Ovary (tissue), 10 donors: ENCODE measurements at places on chromosomes 5 and 9. TPM values are rescaled to one million over a fixed set of nuclear protein-coding genes. Genes with fewer than 3 reads are reported as not detected.

DNA sequence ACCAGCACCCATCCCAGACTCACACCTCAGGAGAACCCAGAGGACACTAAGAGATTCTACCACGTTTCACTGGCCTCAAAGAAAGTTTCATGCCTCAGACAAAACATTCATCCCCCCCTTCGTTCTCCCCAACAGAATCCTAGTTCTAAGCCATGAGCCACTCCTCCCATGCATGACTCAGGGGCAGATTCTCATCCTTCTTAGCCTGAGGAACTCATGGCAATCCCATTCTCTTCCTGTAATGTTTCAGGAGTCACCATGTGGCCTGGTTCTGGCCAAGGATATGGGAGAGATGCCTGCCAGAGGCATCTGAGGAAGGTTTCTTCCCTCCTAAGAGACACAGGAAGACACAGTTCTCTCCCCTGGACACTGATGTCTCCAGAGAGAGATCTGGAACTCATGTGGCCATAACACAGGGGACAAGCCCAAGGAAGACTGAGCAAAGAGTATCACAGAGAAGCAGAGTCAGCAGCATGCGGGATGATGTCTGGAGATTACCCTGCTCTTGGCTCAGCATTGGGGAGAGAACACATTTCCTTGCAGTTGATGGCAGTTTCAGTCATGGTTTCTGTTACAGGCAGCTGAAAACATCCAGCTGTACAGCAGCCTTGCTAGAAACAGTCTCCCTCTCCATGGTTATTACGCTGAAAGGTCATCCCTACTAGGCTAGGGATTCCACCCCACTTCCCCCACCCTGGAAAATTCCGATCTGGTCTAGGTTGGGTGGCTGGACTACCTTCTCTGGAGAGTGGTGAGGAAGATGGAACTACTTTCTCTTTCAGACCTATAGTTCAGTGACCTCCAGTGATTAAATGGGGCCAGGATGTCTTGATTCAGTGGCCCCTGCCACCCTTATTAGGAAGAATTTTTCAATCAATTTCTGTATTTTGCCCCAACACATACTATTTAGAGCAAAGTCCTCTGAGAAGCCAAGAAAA is 115.4 kb downstream of the ZNF608 start:
- no peaks in the 10 kb centered on the region for H3K4me1 ChIP-seq
- H3K4me3 ChIP-seq: no peak overlapping the region
- H3K36me3 ChIP-seq: no peaks in the 10 kb centered on the region
- no peaks in the 10 kb centered on the region for H3K27me3 ChIP-seq
- no peak for DNase-seq
- no peak overlapping the region for H3K27ac ChIP-seq

Gene FOXD4L3
- not detected for total RNA-seq

DNA sequence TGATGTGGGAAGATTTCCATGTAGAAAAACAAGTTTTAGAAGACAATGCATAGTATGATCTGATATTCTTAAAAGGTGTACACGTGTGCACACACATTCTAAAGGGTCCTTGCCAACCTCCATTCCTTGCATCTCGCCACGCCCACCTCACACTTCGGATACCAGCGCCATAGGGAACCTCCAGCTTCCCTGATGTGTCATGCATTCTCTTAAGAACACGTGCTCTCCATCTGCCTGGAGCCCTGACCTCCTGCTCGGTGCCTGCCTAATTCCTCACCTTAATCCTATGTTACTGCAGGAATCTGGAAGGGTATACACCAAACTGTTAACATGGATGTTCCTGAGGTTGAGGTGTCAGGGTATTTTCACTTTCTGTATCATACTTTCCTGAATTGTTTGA is 63.1 kb downstream of the PTCD2 start:
- no peak for DNase-seq
- H3K27ac ChIP-seq: no peak overlapping the region
- no peaks in the 10 kb centered on the region for H3K4me1 ChIP-seq
- H3K36me3 ChIP-seq: no peaks in the 10 kb centered on the region
- no peaks in the 10 kb centered on the region for H3K27me3 ChIP-seq

Gene CCDC69
- total RNA-seq: 37.3 TPM

DNA sequence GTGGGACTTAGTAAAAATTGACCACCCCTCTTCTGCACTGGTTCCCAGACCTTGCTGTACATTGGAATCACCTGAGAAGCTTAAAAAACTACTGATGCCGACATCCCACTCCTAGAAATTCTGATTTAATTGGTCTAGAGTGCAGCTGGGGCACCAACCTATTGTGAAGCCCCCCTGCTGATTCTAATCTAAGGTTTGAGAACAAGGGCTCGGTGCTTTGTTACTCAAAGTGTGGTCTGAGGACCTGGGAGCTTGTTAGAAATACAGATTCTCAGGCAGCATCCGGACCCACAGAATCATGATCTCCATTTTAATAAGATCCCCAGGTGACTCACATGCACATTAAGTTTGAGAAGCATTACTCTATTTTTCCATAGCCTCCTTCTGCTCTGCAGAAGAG is 57.8 kb upstream of the LPAR1 start:
- H3K4me1 ChIP-seq: no peaks in the 10 kb centered on the region
- H3K36me3 ChIP-seq: no peaks in the 10 kb centered on the region
- no peak overlapping the region for H3K27ac ChIP-seq
- H3K4me3 ChIP-seq: no peak overlapping the region
- H3K27me3 ChIP-seq: no peaks in the 10 kb centered on the region

Gene SAXO1
- 0.47 TPM for total RNA-seq

DNA sequence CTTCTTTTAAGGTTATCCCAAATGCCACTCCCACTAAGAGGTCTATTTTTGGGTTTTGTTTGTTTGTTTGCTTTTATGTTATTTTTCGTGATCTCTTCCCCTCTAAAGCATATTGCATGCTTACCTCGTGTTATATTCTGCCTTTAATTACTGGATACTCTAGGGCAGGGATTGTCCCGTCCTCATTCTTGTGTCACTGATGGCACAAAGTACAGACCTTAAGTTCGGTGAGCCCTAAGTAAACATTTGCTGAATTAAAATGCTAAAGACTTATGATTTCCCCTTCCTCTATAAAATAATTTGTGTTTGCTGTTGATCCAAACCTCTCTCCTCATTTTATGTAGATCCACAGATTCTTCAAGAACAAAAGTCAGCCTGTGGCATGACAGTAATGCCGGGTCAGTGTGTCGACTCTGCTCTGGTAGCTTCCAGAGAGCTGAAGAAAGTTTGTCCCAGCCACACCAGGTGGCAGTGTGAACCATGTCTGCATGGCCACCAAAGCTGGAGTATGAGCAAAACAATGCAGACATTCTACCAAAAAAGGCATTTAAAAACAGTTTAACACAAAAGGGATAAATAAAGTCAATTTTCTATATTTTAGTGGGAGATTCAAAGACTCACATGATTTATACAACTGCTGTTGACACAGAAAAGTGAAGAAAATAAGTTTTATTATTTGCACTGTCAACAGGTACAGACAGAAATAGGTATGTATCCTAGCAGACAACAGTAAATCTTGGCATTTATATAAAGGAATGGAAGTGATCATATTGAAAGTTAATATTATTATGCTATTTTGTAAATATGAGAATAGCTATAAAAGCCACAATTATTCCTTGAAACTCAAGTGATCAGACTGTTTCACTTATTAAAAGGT is 17.9 kb upstream of the POC5 start:
- no peaks in the 10 kb centered on the region for H3K4me1 ChIP-seq
- H3K27ac ChIP-seq: no peak overlapping the region
- no peak for DNase-seq
- no peaks in the 10 kb centered on the region for H3K36me3 ChIP-seq
- no peak overlapping the region for H3K4me3 ChIP-seq
- H3K27me3 ChIP-seq: no peaks in the 10 kb centered on the region

- no peak for DNase-seq
- peaks cover 6% of the 10 kb centered on the region for H3K4me1 ChIP-seq
- no peaks in the 10 kb centered on the region for H3K27me3 ChIP-seq
Observed at GRCh38 chr9:91303741-91304415, 57.8 kb downstream of the AUH start.

Gene PLCXD3
- total RNA-seq: 36.7 TPM
